Caco-2 (cell line): ENCODE measurements at places on chromosomes 6 and 20. TPM values are rescaled to one million over a fixed set of nuclear protein-coding genes. Genes with fewer than 3 reads are reported as not detected.

Gene SASH1
- total RNA-seq, result 41.7 and 42.0 TPM in 2 replicates

Gene MCCD1
- total RNA-seq, result not detected in 2 replicates

Gene CST2
- total RNA-seq, result not detected in 2 replicates

Gene NCOA7
- 62.0 and 67.9 TPM in 2 replicates for total RNA-seq

Gene LATS1
- 28.7 and 31.3 TPM in 2 replicates for total RNA-seq

Gene OOEP
- total RNA-seq, result not detected in 2 replicates

Gene ZCCHC3
- 34.4 and 37.2 TPM in 2 replicates for total RNA-seq

Gene PAK5
- total RNA-seq, result not detected in 2 replicates

Gene BCAS1
- total RNA-seq, result 1.2 and 2.0 TPM in 2 replicates

Gene MUC21
- not detected in 2 replicates for total RNA-seq

Gene ABHD16B
- 0.27 TPM in 1 of 2 replicates, not detected in the other for total RNA-seq

Gene APOM
- total RNA-seq, result 14.8 and 15.8 TPM in 2 replicates

Gene ANKRD66
- total RNA-seq, result not detected in 2 replicates

Gene ETV7
- total RNA-seq, result 0.52 and 0.79 TPM in 2 replicates

Gene TTLL9
- total RNA-seq, result not detected in 2 replicates

Gene JPH2
- 10.5 and 11.1 TPM in 2 replicates for total RNA-seq

Gene ULBP1
- 5.4 and 7.7 TPM in 2 replicates for total RNA-seq

Gene NRN1
- total RNA-seq, result not detected in 2 replicates

Gene PTPRT
- total RNA-seq, result 0.05 and 0.20 TPM in 2 replicates

Gene DYNLT2
- 2.4 and 2.6 TPM in 2 replicates for total RNA-seq

Gene SPATS1
- total RNA-seq, result not detected in 2 replicates

Gene PPIL6
- total RNA-seq, result 0.30 TPM in 1 of 2 replicates, not detected in the other
